Muscle of arm (tissue), 14 donors: ENCODE measurements at places on chromosomes 11 and 22.

DNA sequence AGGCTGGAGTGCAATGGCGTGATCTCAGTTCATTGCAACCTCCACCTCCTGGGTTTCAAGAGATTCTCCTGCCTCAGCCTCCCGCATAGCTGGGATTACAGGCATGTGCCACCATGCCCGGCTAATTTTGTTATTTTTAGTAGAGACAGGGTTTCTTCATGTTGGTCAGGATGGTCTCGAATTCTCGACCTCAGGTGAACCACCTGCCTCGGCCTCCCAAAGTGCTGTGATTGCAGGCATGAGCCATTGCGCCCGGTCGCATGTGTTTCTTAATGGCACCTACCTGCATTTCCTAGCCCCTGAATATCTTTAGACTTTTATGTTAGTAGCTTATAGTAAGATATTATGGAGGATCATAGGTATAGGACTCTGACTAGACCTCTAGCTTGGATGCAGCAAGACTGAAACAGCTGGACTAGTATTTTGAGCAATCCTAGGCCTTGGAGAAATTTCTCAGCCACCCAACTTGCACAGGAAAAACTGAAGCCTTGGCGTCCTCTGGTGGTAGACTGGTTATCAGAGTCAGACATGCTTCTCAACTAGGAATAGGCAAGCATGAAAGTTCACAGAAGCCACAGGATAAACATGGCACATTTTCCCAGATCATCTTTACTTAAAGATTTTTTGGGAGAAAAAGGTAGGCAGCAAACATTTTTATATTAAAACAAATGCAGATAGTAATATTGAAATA is 22.7 kb upstream of the C1QTNF4 start:
- peak; percentile 76 for DNase-seq

GRCh38 chr11:126231725-126232459 is 20.3 kb downstream of the FAM118B start:
- no peak for DNase-seq

DNA sequence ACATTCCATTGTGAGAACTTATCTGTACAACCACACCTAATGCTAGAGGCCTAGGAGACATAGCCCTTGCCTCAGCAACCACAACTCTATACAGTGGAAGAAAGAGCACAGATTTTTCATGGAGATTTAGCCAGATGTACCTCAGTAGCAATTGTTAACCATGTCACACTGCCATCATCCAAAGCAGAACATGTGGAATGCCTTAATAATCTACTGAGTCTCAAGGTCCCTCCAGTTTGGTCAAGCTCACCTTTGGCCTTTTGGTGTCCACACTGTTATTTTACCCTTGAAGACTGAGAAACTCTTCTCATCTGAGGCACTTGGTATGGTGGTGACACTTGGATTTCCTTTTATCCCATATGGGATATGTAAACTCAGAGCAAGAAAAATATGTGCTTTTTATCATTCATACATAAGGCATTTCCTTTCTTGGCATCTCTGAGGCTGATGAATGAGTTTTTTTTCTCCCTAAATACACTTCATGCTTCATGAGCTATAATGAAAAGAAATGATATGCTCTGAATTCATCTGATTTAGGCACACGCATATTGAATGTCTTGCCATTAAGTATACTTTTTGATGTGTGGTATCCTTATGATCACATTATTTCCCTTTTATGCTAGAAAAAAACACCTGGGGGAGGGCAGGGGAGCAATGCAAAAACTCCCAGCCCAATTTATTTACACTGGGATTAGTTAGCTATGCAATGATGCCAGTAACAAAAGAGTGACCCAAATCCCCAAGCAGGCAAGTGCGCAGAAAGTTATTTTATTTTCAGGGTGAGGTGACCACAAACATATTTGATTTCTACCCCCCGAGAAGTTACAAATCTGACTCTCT is 63.3 kb upstream of the ME3 start:
- DNase-seq = no peak

GRCh38 chr11:119052163-119052814 is 4.7 kb downstream of the HYOU1 start:
- DNase-seq = no peak
